ENCODE measurements at places on chromosomes 2 and 18. TPM values are rescaled to one million over a fixed set of nuclear protein-coding genes. Genes with fewer than 3 reads are reported as not detected.
A peak's percentile ranks its signal among the peaks of the same experiment; 100 is the strongest.

GRCh38 chr2:181679544-181679979 lies 755 bp downstream of the NEUROD1 start:
- no peak for DNase-seq

- DNase-seq: peak; percentile 50
These were observed 28.8 kb upstream of the WDR75 start for GRCh38 chr2:189412330-189412953.

GRCh38 chr2:219671279-219671678 lies 43.8 kb downstream of the SLC4A3 start:
- no peak for DNase-seq

DNA sequence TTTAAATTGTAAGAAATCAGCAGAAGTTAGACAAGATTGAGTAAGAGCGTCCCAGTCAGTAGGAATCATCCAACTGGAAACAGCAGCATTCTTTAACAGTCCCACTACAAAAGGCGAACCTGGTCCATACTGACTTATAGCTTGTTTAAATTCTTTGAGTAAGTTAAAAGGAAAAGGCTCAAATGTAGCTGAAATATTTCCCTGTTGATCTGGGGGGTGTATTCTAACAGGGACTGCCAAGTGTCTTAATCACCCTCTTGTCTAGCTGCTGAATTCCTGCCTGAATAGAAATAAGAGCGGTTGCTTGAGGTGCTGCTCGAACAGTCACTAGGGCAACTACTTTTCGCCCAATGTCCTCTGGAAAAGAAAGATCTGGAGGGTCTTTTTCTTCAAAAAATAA lies 56.4 kb upstream of the FMNL2 start:
- DNase-seq: no peak

GRCh38 chr2:148027822-148028221 lies 6.9 kb downstream of the MBD5 start:
- DNase-seq: no peak

GRCh38 chr18:36130883-36131653 lies 1.4 kb downstream of the ELP2 start:
- no peak for DNase-seq

The CRYGD gene
- not detected for total RNA-seq

The OSBPL6 gene
- 3.8 TPM for total RNA-seq

The NTSR2 gene
- total RNA-seq: not detected

The MOGAT1 gene
- total RNA-seq: not detected

DNA sequence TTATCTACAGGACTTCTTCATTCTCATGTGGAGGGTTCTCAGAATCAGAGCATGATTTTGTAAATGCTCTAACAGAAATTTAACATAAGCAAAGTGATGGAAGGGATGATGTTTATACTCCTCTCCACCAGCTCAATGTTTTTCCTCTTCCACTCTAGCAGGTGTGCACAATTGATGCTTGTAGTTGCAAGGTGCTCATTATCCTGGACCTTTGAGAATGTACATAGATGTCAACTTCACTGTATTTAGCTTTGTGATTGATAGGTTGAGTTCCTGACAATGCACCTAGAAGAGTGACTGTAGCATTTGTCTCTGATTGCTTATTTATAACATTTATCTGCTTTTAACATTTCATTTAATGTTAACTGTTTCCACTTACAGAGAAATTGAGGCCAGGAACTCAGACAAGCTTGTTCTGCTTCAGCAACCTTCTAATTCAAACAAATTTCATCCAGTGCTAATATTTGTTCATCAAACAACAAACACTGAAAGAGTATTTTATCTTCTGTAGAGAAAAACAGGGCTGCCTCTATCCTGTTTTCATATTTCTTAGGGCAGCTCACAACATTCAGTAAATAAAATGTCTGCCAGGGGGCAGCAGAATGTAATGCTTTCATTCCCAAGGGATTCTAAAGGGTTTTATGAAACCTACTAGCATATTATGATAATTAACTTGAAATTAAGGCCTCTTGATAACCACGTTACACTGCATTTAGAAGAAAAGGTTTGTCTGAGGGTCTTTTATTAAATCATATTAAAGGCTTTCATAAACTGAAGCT lies 127.9 kb upstream of the NOL4 start:
- no peak for DNase-seq

DNA sequence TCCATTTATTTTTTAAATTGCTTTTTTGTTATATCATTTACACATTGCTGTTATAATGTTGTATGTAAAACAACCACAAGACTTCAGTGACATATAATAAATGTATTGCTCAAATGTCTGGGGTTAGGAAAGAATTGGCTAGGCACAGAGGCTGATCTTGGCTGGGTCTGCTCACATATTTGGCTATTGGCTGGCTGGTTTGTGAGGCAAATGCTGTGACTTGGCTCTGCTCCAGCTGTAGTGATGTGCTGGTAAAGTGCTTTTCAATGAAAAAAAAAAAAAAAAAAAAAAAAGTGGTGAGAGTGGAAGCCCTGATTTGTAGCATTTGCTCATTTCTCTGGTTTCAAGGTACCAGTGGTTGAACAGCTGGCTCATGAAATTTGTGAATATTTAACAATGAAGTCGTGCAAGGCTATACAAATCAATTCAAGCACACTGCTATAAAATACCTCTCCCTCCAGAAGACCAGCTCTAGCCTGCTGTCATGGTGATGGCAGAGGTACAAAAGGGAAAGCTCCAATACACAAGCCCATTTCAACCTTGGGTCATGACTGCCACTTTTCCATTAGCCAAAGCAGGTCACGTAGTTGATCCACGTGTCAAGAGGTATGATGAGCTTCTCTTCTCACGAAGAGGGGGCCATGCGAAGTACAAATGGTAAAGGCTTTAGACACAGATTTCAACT lies 43.7 kb upstream of the RIT2 start:
- DNase-seq: no peak

DNA sequence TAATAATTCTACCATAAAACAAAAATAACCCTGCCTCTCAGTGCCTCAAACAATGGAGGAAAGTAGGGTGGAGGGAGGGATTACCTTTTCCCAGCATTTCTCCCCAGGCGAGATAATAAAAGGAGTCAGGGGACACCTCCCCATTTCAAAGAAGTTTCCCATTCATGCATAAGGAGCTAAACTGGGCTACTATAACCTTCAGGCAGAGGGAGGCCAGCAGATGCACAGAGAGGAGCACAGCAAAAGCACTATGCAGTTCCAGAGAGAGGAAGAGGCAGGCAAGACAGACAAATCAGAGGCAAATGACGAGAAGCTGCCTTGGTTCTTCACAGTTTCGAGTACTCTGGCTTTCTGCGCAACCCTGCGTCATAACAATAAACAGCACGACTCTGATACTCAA lies 17.4 kb downstream of the CFAP210 start:
- DNase-seq: no peak

GRCh38 chr2:170843656-170844055 lies 27.0 kb downstream of the GAD1 start:
- peak; percentile 81 for DNase-seq

DNA sequence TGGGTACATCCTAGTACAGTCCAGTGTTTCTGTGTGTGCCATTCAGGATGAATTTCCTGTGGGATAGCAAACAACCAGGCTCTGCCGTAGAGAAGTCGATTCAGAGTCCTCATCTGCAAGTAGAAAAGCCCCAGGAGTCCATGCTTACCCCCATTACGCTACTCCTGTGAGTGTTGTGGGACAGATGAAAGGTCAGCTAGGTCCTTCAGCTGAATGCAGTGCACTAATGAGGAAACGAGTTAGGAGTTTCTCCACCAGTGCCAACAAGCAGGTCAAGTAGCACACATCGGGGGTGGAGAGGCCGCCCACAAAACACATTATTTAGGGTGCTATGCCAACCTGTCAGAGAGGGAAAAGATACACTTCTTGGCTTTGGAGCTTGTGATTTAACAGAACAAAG lies 2.5 kb upstream of the GPR39 start:
- no peak for DNase-seq

The GLB1L gene
- total RNA-seq: 3.2 TPM

The RAX gene
- not detected for total RNA-seq

DNA sequence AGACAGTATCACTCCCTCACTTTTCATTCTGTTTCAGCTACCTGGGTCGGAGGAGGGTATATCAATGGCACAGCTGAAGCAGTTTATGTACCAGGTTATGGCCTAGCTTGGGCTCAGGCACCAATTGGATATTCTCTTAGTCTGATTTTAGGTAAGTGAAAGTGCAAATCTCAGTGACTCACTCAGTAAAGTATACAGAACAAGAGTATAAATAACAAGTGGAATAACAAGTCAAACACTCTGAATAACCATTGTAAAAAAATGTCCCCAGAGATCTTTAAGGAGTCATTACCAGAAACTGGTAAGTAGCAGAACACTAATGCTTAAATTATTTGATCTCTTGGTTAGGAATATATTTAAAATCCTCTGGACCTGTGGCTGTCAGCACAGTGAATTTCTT lies 5.7 kb downstream of the SLC5A7 start:
- peak; percentile 1 for DNase-seq

GRCh38 chr2:126888046-126888445 lies 10.6 kb upstream of the TEX51 start:
- no peak for DNase-seq

GRCh38 chr2:68765739-68766375 lies 31.2 kb downstream of the ARHGAP25 start:
- DNase-seq: no peak

- DNase-seq: no peak
These were observed 208.0 kb downstream of the RBM43 start for GRCh38 chr2:151053661-151053990.

The IL1A gene
- 26.0 TPM for total RNA-seq

The SLC14A1 gene
- 7.5 TPM for total RNA-seq

- peak; percentile 56 for DNase-seq
These were observed 117.7 kb upstream of the MCFD2 start for GRCh38 chr2:47033102-47033880.

DNA sequence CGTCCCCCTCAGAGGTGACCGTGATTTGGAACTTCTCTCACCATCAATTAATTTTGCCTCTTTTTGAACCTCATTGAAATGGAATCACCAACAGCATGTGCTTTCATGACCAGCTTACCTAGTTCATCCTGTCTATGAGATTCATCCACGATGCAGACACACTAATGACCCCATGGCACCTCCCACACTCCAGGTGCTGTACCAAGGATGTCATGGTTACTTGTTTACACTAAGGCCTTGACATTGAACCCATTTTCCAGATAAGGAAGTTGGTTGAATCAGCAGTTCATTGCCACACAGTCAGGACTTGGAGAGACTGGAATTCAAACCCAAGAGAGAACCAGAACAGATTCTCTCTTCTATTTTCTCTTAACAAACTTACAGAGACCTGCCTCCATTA lies 139.0 kb downstream of the ZFP36L2 start:
- no peak for DNase-seq

DNA sequence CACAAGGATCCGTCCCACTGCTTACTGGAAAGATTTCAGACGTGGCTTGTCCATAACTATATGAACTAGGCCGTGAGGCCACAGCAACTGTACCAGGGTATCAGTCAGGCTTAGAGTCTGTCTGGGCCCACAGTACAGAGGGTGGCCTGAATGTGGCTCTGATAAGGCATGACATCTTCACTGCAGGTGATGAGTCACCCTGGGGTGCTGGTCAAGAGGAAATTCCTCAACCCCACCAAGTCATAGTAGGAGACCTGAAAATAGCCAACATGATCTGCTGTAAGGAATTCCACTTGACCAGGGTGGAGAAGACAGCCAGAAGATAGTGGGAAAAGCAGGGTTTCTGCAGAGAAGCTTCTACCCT lies 107.7 kb downstream of the INHBB start:
- DNase-seq: peak; percentile 28
